ENCODE measurements at places on chromosomes 16 and 17. TPM values are rescaled to one million over a fixed set of nuclear protein-coding genes. Genes with fewer than 3 reads are reported as not detected.

GRCh38 chr16:88059701-88060386 lies 108.6 kb downstream of the BANP start:
- no peak for DNase-seq

Gene CCDC78
- 0.70 TPM for total RNA-seq

DNA sequence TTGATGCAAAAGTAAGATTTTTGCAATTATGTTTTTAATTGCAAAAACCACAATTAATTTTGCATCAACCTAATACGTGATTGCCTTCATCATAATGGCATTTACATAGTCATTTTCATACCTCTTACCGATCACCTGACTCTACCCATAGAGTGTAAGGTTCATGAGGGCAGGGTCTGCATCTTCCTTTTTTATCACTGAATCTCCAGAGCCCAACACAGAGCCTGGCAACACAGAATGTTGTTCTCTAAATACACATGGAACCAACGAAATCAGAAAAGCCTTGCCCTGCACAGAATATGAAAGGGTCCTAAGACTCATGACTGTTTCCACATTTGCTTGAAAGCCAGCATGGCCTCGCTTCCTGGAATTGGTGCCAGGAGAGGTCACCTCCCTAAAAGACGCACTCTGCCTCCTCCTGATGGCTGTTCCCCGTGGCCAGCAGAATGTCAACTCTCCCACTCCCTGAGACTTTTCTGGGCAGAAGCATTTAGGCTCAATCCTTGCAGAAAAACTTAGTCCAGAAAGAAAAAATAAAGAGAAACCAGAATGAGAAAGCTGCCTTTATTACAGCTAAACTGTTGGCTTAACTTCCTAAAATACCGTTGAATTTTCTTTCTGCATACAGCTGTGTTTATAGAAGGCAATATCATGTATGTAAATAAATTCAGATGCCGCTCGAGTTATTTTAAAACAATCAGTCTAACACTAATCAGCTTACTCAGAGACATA lies 327.8 kb upstream of the MAF start:
- no peak for DNase-seq

GRCh38 chr17:28959471-28959871 lies 8.2 kb upstream of the PHF12 start:
- no peak for DNase-seq

DNA sequence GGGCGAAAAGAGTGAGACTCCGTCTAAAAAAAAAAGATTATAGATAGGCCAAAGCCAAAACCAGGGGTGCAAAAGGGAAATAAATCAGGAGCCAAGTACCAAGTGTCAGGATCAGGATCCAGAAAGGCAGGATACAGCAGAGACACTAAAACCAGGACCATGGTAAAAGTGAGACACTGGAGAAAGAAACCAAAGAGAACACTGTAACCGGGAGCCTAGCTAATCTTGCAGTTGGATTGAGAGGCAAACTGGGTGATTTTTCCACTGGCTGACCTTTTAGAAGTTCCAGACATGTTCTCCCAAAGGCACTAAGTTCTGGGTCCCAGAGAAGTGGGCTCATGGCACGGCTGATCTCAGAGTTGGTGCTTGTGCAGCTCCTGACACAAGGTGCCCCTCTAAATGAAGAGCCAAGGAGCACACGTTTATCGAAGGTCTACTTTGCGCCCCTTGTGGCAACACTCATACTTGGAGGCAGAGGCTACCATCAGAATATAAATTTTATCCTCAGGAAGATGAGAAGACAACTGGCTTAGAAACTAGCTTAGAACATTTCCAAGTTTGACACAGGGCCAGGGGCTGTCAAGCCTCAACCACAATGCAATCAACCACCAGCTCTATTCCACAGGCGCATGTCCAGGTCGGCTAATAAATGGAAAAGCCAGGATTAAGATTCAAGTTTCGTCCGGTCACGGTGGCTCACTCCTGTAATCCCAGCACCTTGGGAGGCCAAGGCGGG lies 27.5 kb upstream of the HELZ start:
- DNase-seq = no peak

DNA sequence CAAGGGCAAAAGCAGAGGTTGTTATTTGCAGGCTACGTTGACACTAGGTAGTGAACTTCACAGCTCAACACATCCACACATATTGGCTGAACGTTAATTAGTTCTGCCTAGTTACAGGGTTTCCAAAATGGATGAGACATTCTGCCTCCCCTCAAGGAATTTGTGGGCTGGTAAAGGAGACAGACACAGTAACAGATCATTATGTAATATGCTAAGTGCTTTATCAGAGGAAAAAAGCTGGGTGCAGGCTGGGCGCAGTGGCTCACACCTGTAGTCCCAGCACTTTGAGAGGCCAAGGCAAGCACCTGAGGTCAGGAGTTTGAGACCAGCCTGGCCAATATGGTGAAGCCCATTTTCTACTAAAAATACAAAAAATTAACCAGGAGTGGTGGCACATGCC lies 26.2 kb downstream of the BMERB1 start:
- no peak for DNase-seq

Gene CBLN1
- not detected for total RNA-seq

DNA sequence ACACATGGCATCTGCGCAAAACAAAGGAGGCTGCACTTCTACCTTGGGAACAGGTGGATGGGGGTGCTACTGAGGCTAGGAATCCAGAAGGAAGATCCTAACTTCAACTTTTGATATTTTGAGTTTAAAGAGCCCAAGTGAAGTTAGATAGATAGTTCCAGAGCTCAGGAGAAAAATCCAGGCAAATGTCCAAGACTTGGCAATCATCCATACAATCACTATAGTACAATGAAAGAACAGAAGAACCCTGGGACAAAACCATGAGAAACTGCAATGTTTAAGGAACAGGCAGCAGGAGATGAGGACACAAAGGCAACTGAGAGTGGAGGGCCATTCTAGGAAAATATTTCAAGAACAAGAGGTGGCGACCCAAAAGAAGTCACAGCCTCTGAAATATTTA lies 12.4 kb downstream of the CDYL2 start:
- DNase-seq = no peak

Gene CCDC144A
- total RNA-seq = not detected

- DNase-seq = peak; percentile 46
Observed at GRCh38 chr17:28949185-28950016, 1.9 kb downstream of the PHF12 start.

GRCh38 chr17:42618442-42619150 lies 9.1 kb downstream of the TUBG1 start:
- DNase-seq = peak; percentile 38

DNA sequence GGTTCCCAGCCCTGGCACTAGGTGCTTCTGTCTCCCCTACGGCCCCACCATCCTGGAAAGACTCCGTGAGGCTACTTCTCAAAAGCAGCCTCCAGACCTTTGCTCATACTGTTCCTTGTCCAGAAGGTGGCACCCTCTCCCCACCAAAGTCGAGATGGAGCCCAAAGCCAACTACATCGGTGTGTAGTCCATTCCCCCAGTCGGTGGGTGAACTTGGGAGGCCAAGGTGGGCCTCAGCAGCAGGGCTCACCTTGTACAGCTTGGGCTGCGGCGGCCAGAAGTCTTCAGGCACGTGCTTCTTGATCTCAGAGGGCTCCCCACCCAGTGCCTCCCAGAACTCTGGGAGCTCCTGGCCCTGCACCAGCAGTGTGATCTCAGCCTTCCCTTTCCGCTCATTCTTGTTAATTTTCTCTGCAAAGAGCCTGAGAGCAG lies 10.2 kb downstream of the FLII start:
- peak; percentile 57 for DNase-seq

Gene ABCA3
- total RNA-seq = 13.2 TPM

- no peak for DNase-seq
Observed at GRCh38 chr16:67430504-67430976, 381 bp upstream of the HSD11B2 start.

Data from renal cortical epithelial cell (primary cell).